H1 (cell line): ENCODE measurements at places on chromosomes 12 and 14. TPM values are rescaled to one million over a fixed set of nuclear protein-coding genes. Genes with fewer than 3 reads are reported as not detected.

DNA sequence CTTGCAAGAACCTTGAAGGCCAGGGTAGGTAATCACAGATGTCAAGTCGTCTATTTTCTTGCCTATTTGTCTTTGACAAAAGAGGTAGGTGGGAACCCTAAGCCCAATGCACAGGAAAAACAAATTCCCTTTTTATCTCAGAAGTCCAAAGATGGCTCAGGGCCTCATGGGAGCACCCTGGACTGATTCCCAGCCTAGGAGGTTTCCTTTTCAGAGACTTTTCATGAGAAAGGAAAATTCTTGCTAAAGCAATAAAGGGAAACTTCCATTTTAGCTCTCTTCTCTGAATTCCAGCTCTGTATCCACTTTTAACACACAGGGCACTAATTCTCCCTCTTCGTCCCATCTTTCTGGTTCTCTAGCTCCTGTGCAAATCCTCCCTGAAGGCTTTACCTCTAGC lies 1.2 kb downstream of the ZNF641 start:
- no peak for DNase-seq

- no peak for DNase-seq
Measured at GRCh38 chr12:64745259-64745807, 13.9 kb downstream of the GNS start.

- DNase-seq: no peak
Measured at GRCh38 chr12:3101309-3102024, 24.3 kb downstream of the TSPAN9 start.

DNA sequence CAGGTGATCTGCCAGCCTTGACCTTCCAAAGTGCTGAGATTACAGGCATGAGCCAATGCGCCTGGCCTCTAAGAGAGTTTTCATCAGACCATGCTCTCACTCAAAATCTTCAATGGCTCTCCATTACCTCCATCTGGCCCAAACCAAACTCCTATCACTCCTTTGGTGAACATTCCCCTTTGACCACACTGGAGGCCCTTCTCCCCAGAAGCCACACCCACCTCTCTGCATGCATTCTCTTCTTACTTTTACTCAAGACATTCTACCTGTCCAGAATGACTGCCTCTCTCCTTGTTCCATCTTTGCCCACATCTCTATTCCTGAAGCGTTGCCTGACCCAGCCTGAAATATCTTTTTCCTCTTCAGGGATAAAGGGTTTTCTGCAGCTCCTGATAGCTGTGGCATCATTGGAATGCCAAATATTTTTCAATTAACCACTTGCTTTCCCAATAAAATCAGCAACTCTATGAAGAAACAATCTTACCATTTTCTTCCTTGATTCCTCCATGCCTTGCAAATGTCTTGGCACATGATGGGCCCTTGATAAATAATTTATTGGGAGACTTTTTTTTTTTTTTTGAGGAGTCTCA lies 15.5 kb downstream of the PLEK2 start:
- DNase-seq: no peak

DNA sequence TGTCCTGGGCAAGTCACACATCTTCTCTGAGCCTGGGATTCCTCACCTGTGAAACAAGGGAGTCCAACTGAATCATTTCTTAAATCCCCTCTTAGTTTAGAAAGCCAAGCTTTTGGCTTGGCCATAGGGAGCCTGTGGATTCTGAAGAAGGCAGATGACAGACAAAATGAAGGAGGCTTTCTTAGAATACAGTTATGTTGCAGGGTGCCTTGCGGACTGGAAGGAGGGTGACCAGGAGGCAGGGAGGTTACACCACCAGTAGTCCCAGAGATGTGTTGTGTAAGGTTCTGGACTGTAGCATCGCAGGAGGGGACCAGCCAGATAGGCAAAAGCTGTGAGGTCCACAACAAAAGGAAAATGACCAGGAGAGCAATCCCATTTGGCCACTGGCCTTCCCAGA lies 8.2 kb upstream of the ACVR1B start:
- DNase-seq: no peak

- no peak for DNase-seq
Measured at GRCh38 chr12:212715-213526, 1.0 kb downstream of the SLC6A12 start.

DNA sequence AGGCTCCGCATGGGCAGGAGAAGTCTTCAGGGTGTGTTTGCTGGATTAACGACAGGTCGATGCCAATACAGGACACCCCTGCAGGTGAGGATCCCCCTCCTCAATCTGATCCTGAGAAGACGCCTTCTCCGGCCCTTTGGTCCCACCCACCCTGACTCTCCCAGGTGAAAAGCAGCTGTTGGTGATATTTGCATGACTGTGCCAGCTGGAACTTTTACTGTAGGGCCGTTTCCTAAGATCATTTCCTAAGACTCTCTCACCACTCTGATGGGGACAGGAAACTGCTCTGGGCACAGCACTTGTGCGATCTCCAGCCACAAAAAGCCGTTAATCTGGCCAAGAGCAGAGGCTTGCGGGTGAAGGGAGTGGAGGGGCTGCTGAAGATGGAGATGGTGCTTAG lies 16.8 kb upstream of the EIF5 start:
- DNase-seq: no peak

- peak; percentile 60 for DNase-seq
Measured at GRCh38 chr12:47988073-47989022, 15.9 kb downstream of the COL2A1 start.

The DDX11 gene
- 135 and 141 TPM in 2 replicates for total RNA-seq
